Prostate gland (tissue), 2 donors: ENCODE measurements at places on chromosomes 2 and 18.

DNA sequence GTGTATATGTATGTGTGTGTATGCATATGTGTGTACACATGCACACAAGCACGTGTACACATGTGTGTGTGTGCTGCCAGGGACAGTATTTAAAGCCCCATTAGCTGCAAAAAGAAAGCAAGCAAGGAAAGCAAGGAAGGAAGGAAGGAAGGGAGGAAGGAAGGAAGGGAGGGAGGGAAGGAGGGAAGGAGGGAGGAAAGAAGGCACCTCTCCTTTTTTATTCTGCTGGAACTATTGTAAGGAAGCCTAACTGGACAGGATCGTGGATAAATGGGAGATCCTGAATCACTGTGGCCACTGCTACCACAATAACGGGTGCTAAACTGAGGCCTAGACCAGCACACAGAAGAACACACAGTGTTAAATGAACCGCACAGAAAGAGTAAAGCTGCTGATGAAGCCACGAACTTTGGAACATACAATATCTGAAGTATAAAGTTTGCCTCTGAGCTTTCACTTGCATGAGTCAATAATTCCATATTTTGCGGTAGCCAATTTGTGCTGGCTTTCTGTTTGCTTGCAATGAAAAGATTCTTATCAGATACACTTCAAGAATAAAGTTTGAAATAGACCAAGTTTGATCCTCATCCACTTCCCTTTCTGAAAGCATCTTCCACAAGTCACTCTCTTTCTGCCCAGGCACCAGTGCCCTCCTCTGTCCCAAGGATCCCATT, 15.5 kb downstream of the CACNB4 start:
- H3K27ac ChIP-seq = no peak overlapping the region
- no peaks in the 10 kb centered on the region for H3K4me1 ChIP-seq
- H3K36me3 ChIP-seq = no peaks in the 10 kb centered on the region
- no peaks in the 10 kb centered on the region for H3K27me3 ChIP-seq
- H3K4me3 ChIP-seq = no peak overlapping the region

GRCh38 chr18:26322890-26323653, 96.8 kb downstream of the TAF4B start:
- H3K4me1 ChIP-seq = no peaks in the 10 kb centered on the region
- H3K27ac ChIP-seq = no peak overlapping the region

GRCh38 chr2:236548179-236548921, 21.3 kb upstream of the ACKR3 start:
- H3K36me3 ChIP-seq = no peaks in the 10 kb centered on the region
- no peaks in the 10 kb centered on the region for H3K4me1 ChIP-seq
- H3K27me3 ChIP-seq = no peaks in the 10 kb centered on the region
- no peak for DNase-seq
- H3K4me3 ChIP-seq = no peak overlapping the region
- no peak overlapping the region for H3K27ac ChIP-seq

- H3K27me3 ChIP-seq = no peaks in the 10 kb centered on the region
- no peaks in the 10 kb centered on the region for H3K4me1 ChIP-seq
- no peak overlapping the region for H3K4me3 ChIP-seq
- no peak for DNase-seq
- no peaks in the 10 kb centered on the region for H3K36me3 ChIP-seq
These were observed 368.7 kb downstream of the PARD3B start for GRCh38 chr2:204913854-204914464.

DNA sequence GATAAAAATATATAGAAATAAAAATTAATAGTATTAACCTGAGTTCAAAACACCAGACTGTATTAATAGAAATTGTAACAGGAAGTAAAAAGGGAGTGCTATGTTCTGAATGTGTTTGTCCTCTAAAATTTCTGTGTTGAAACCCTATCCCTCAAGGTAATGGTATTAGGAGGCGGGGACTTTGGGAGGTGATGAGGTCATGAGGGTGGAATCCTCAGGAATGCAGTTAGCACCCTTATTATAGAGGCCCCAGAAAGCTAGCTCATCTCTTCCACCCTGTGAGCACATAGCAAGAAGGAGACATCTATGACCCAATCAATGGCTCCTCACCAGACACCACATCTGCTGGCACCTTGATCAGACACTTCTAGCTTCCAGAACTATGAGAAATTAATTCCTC, 124.5 kb downstream of the CMPK2 start:
- no peaks in the 10 kb centered on the region for H3K36me3 ChIP-seq
- no peak overlapping the region for H3K27ac ChIP-seq

DNA sequence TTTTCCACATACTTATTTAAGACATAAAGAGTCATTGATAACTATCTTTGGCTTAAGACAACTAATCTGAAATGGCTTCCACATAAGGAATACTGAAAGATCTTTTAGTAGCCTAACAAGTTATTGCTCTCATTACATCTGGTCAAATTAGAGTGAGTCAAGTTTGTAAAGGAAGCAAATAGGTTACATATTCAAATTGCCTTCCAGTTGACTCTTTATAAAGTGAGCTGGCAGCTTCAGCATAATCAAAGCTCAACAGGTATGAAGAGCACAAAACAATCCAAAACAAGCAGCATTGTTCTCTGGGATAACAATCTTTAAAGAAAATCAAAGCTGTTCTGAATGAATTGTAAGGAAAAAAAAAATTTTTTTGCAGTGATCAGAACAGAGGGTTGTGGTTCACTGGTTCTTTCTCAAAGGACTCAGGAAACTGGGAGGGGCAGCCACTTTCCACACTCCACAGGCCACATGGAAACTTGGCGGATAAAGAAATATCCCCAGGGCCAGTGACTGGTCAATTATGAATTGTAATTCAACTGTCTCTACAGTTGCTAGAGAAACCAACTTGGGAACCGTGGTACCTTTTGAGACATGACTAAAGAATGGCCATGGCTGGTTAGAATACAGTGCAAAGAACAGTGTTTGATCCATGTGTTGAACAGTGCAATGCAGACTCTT, 369.3 kb upstream of the KCNH7 start:
- no peaks in the 10 kb centered on the region for H3K27me3 ChIP-seq
- no peaks in the 10 kb centered on the region for H3K4me1 ChIP-seq
- no peak for DNase-seq

- no peaks in the 10 kb centered on the region for H3K36me3 ChIP-seq
- H3K27me3 ChIP-seq = no peaks in the 10 kb centered on the region
- peak overlapping the region; percentile 79 for H3K27ac ChIP-seq
- peaks cover 8% of the 10 kb centered on the region for H3K4me1 ChIP-seq
- H3K4me3 ChIP-seq = no peak overlapping the region
These were observed 143.3 kb downstream of the ZFP36L2 start for GRCh38 chr2:43082903-43083677.

- no peaks in the 10 kb centered on the region for H3K36me3 ChIP-seq
- no peaks in the 10 kb centered on the region for H3K27me3 ChIP-seq
- H3K27ac ChIP-seq = no peak overlapping the region
- no peak for DNase-seq
These were observed 252.6 kb downstream of the RND3 start for GRCh38 chr2:150234787-150235446.

GRCh38 chr18:79532313-79533007, 136.7 kb downstream of the NFATC1 start:
- no peaks in the 10 kb centered on the region for H3K27me3 ChIP-seq
- no peak for DNase-seq
- no peaks in the 10 kb centered on the region for H3K36me3 ChIP-seq
- H3K4me1 ChIP-seq = no peaks in the 10 kb centered on the region
- no peak overlapping the region for H3K4me3 ChIP-seq
- H3K27ac ChIP-seq = no peak overlapping the region

- H3K4me1 ChIP-seq = no peaks in the 10 kb centered on the region
- H3K4me3 ChIP-seq = no peak overlapping the region
- no peaks in the 10 kb centered on the region for H3K36me3 ChIP-seq
- H3K27ac ChIP-seq = no peak overlapping the region
- no peak for DNase-seq
These were observed 23.2 kb downstream of the LAMA3 start for GRCh38 chr18:23712445-23712844.

- DNase-seq = no peak
- no peaks in the 10 kb centered on the region for H3K36me3 ChIP-seq
- peaks cover 12% of the 10 kb centered on the region for H3K4me1 ChIP-seq
- no peak overlapping the region for H3K27ac ChIP-seq
- H3K27me3 ChIP-seq = no peaks in the 10 kb centered on the region
These were observed 345.1 kb downstream of the DYSF start for GRCh38 chr2:71798266-71799012.

- no peaks in the 10 kb centered on the region for H3K27me3 ChIP-seq
- DNase-seq = no peak
- H3K36me3 ChIP-seq = no peaks in the 10 kb centered on the region
- no peak overlapping the region for H3K4me3 ChIP-seq
- no peaks in the 10 kb centered on the region for H3K4me1 ChIP-seq
These were observed 174.1 kb downstream of the ANKRD44 start for GRCh38 chr2:197136452-197136851.

- DNase-seq = peak; percentile 43
- no peak overlapping the region for H3K27ac ChIP-seq
- no peaks in the 10 kb centered on the region for H3K4me1 ChIP-seq
- no peaks in the 10 kb centered on the region for H3K27me3 ChIP-seq
- H3K4me3 ChIP-seq = no peak overlapping the region
These were observed 43.9 kb upstream of the RFX8 start for GRCh38 chr2:101518578-101519492.

DNA sequence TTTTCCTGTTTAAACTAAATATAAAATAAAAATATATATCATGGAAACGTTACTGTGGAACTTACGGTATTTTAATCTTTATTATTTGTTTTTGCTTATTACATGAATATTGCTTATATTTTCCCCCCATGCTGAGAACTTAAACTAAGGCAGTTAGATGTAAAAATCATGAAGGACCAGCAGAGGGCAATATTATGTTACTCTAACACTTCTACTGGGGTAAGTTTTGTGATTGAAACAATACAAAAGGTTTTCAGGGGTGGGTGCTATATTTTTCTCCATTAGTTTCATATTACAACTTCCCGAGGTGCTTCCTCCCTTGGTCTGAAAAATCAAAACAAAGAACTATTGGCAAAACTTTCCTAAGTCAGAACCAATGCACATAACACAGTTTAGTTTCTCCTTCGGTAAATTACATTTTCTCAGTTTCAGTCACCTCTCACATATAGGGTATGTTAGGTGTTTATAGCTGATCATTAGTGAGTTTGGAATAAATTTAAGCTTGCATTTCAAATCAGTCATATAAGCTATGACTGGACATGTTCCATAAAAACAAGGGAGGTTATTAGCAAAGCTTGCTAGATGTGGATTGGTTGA, 54.8 kb downstream of the ZNF407 start:
- no peaks in the 10 kb centered on the region for H3K4me1 ChIP-seq
- no peak for DNase-seq
- no peak overlapping the region for H3K4me3 ChIP-seq
- no peak overlapping the region for H3K27ac ChIP-seq
- H3K27me3 ChIP-seq = no peaks in the 10 kb centered on the region

DNA sequence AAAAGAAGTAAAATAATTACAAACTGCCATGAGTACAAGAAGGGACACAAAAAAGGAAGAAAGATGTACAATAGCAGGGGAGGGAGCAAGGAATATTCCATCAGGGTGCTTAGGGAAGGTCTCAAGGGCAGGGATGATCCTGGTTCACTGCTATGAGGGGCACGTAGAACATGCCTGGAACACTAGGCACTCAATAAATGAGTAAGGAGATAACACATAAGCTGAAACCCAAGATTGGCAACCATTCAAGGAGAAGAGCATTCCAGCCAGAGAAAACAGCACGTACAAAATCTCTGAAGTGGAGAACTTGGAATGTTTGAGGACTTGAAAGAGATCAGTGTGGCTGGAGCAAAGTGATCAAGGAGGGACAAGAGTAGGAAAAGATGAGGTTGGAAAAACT, 103.2 kb downstream of the FAM161A start:
- H3K36me3 ChIP-seq = no peaks in the 10 kb centered on the region
- no peaks in the 10 kb centered on the region for H3K27me3 ChIP-seq
- no peak overlapping the region for H3K4me3 ChIP-seq
- DNase-seq = no peak
